ENCODE measurements at places on chromosomes 2 and 18. TPM values are rescaled to one million over a fixed set of nuclear protein-coding genes. Genes with fewer than 3 reads are reported as not detected.
A peak's percentile ranks its signal among the peaks of the same experiment; 100 is the strongest.

DNA sequence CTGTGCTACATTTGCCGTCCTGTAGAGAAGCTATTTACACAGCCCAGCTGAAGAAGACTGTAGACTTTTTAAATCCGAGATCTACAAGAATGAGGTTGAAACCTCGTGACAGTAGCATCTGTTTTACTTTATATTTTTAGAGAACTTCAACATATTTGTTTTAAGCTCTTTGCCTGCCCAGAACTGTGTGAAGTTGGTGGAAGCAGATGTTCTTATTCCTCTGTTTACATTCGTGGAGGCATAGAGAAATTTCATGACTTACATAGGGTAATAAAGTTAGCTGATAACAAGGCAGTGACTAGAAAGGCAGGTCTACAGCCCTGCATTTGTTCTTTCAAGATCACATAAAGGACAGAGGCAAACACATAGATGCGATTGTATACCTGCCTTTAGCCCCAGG, 47.0 kb upstream of the MAP3K20 start:
- no peak overlapping the region for H3K4me3 ChIP-seq
- no peaks in the 10 kb centered on the region for H3K36me3 ChIP-seq
- H3K27me3 ChIP-seq: peaks cover 12% of the 10 kb centered on the region
- peaks cover 3% of the 10 kb centered on the region for H3K4me1 ChIP-seq

GRCh38 chr2:100954044-100954420, 48.1 kb upstream of the RPL31 start:
- H3K27me3 ChIP-seq: no peaks in the 10 kb centered on the region
- H3K36me3 ChIP-seq: no peaks in the 10 kb centered on the region
- peaks cover 19% of the 10 kb centered on the region for H3K4me1 ChIP-seq
- no peak for DNase-seq

GRCh38 chr18:58413667-58414628, 214.9 kb downstream of the ALPK2 start:
- no peaks in the 10 kb centered on the region for H3K36me3 ChIP-seq
- no peak for DNase-seq
- H3K4me1 ChIP-seq: no peaks in the 10 kb centered on the region
- H3K4me3 ChIP-seq: no peak overlapping the region

DNA sequence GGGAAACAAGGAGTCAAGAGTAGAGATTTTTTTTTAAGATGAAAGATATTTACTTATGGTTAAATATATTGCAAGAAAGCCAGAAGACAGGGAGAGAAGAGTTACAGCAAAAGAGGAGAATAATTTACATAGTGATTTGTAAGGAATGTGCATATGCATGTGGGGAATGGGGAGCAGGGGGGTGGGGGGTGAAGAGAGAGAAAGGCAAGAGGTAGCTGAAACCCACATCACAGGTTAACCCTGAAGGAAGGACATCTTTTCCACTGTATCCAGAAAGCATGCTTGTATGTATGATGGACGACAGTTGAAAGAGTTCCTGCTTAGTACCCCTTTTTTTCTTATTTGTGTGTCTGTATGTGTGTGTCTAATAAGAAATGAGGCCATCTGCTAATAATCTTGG, 371.9 kb downstream of the RAD51AP2 start:
- H3K36me3 ChIP-seq: no peaks in the 10 kb centered on the region
- H3K4me1 ChIP-seq: no peaks in the 10 kb centered on the region
- no peak overlapping the region for H3K27ac ChIP-seq
- no peak for DNase-seq

GRCh38 chr2:181178823-181179412, 198.5 kb downstream of the UBE2E3 start:
- peak overlapping the region; percentile 46 for H3K27ac ChIP-seq
- H3K36me3 ChIP-seq: peaks cover 21% of the 10 kb centered on the region
- no peaks in the 10 kb centered on the region for H3K27me3 ChIP-seq
- no peak for DNase-seq
- H3K4me1 ChIP-seq: peaks cover 27% of the 10 kb centered on the region
- H3K4me3 ChIP-seq: peak overlapping the region; percentile 22

- H3K27me3 ChIP-seq: no peaks in the 10 kb centered on the region
- H3K4me1 ChIP-seq: peaks cover 4% of the 10 kb centered on the region
- H3K4me3 ChIP-seq: no peak overlapping the region
- no peak overlapping the region for H3K27ac ChIP-seq
- H3K36me3 ChIP-seq: peaks cover 10% of the 10 kb centered on the region
- no peak for DNase-seq
These were observed 391.6 kb downstream of the NBAS start for GRCh38 chr2:15169326-15170069.

DNA sequence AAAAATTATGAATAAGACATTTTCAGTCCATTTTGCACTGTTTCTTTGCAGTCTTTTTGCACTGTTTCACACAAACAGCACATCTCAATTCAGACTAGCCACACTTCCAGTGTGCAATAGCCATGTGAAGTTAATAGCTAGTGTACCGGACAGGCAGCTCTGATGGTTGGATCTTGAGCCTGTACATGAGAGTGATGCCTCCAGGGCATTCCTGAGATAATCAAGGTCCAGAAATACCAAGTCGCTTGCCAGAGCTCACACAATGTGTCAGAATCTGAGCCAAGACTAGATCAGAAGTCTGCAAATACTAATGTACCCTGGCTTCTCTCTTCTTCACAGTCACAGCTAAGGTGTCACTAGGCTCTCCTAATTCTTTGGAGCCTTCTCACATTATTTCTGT, 180.2 kb downstream of the OSR1 start:
- DNase-seq: no peak
- no peaks in the 10 kb centered on the region for H3K27me3 ChIP-seq
- no peaks in the 10 kb centered on the region for H3K36me3 ChIP-seq
- H3K27ac ChIP-seq: no peak overlapping the region

DNA sequence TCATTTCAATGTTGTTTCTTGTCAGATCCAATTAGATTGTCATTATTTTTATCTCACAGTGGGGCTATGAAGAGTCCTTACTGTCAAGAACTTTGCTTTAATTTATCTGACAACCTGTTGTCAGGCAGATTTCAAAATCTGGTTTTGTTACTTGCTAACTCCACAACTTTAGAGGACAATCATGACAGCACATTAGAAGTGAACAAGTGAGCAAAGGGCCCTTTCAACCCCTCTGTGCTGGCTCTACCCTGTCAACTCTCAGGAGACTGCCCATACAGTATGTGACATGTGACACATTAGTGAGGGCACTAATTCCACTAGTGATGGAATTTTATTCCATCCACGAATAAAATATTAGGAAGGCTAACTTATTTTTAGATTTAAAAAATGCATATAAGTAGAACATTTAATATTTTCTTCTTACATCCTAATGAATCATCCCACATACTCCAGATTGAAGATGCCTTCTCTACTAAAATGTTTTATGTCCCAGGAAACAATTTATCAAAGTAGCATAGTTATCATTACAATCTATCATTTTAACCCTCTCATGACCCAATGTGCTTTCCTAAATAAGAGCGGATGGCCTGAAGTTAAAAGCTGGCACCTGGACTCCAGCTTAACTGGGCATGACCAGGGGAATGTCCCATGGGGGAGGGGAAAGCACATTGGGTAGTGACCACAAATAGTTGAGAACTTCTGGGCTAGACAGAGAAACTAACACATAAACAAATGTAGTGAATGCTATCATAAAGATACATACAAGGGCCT, 97.6 kb upstream of the PPP1CB start:
- H3K4me1 ChIP-seq: peaks cover 14% of the 10 kb centered on the region
- DNase-seq: no peak
- no peak overlapping the region for H3K4me3 ChIP-seq
- H3K27me3 ChIP-seq: peaks cover 4% of the 10 kb centered on the region
- H3K36me3 ChIP-seq: no peaks in the 10 kb centered on the region
- H3K27ac ChIP-seq: no peak overlapping the region

- H3K4me1 ChIP-seq: peaks cover 12% of the 10 kb centered on the region
- no peak overlapping the region for H3K27ac ChIP-seq
- no peak for DNase-seq
- H3K27me3 ChIP-seq: no peaks in the 10 kb centered on the region
- no peak overlapping the region for H3K4me3 ChIP-seq
These were observed 96.8 kb upstream of the CDC42EP3 start for GRCh38 chr2:37767959-37768925.

DNA sequence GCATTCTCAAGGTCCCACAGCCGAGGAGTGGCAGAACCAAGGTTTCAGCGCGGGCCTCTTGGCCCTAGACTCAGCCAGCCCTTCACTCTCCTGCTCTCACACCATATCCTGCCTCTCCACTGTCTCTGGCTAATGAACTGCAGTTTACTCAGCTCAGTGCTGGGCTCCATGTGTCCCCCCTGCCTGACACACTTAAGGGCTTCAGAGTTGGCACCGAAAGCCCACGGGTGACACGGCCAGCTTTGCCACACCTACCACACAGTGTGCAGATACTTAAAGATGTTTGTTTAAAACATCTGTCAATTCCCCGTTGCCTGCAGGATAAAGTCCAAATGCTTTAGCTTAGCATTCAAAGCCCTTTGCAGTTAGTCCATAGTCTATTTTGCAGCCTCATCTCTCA, 241.2 kb downstream of the SEPTIN10 start:
- H3K4me3 ChIP-seq: no peak overlapping the region
- no peaks in the 10 kb centered on the region for H3K36me3 ChIP-seq
- no peak overlapping the region for H3K27ac ChIP-seq
- H3K4me1 ChIP-seq: no peaks in the 10 kb centered on the region

- H3K4me3 ChIP-seq: no peak overlapping the region
- H3K27ac ChIP-seq: no peak overlapping the region
- H3K27me3 ChIP-seq: peaks cover 2% of the 10 kb centered on the region
- no peaks in the 10 kb centered on the region for H3K4me1 ChIP-seq
These were observed 268.3 kb upstream of the SALL3 start for GRCh38 chr18:78711316-78711715.

DNA sequence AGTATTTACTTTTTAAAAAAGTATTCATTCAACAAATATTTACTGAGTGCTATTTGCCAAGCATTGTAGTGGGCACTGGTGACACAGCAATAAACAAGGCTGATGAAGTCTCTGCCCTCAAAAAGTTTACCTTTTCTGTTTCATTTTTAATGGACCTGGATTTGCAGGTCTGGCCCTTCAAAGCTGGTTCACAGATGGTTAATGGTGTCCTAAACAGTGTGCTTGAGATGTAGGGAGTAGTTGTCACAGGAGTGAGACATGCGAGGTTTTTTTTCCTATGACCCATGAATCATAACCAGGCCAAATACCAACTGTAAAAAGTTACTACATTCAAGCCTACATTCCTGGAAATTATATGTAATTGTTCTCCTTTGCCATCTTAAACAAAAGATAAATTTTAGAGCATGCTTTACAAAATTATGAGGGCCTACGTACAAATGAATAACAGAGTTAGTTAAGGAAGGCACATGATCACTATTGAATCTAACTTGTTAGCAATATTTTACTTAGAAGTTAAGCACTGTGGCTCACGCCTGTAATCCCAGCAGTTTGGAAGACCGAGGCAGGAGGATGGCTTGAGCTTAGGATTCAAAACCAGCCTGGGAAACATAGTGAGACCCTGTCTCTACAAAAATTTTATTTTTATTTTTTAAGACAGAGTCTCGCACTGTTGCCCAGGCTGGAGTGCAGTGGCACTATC, 223.9 kb downstream of the MBD5 start:
- H3K36me3 ChIP-seq: peaks cover 17% of the 10 kb centered on the region
- DNase-seq: no peak
- no peak overlapping the region for H3K4me3 ChIP-seq
- peaks cover 1% of the 10 kb centered on the region for H3K4me1 ChIP-seq
- H3K27ac ChIP-seq: no peak overlapping the region
- H3K27me3 ChIP-seq: no peaks in the 10 kb centered on the region

- no peaks in the 10 kb centered on the region for H3K4me1 ChIP-seq
- H3K27ac ChIP-seq: no peak overlapping the region
These were observed 78.6 kb downstream of the SCG2 start for GRCh38 chr2:223523551-223524001.

DNA sequence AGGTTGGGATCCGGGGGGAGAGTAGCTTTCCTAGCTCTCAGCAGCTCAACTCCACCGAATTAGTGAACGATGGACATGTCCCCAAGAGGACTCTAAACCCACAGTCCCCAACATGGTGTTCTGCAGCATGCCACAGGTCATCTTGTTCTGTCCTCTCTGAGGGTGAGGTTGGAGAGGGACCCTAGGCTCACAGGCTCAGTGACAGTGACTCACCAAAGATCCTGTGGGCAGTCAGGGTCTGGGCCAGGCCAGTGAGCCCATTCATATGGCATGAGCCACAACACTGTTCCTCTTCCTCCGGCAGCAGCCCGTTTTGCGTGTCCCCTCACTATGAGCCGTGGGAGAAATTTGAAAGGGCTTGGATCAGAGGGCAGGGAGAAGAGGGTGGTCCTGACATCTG, 2.8 kb upstream of the SLC20A1 start:
- no peak overlapping the region for H3K4me3 ChIP-seq
- H3K4me1 ChIP-seq: peaks cover 50% of the 10 kb centered on the region
- peaks cover 4% of the 10 kb centered on the region for H3K27me3 ChIP-seq
- H3K36me3 ChIP-seq: peaks cover 30% of the 10 kb centered on the region

GRCh38 chr2:188693111-188693510, 281.1 kb upstream of the COL3A1 start:
- H3K4me1 ChIP-seq: no peaks in the 10 kb centered on the region
- H3K27ac ChIP-seq: no peak overlapping the region

DNA sequence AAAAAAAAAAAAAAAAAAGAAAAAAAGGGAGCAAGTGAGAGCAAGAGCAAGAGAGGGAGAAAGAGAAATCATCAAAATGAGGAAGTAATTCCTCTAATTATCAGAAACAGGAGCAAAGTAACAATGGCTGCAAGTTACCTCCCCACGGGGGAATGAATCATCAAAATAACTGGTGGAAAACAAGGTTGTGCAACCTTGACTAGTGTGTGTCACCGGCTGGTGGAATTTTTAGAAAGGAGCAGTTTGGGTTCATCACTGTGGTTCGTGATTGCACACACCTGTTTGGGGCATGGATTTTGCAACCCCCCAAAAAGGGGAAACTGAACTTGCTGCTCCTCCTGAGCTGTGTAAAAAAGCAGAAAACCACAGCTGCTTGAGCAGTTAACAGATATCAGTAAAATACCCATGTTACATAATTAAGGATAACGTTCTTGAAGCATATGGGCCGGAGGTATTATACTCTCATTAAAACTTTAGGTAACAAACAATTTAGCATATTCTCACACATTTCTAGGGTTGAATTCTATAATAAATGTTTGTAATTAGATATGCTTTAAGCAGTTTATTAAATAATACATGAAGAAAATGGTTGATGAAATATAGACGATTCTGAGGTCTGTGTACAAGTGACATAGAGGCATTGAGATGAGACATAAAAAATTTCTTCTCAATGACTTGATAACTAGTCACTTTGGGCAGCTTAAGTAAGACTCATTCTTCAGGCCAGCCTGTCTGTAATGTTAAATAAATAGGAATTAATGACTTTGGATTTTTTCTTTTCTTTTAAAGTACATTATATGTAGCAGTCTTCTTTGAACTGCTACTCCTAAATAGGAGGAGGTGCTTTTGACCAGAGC, 184.2 kb upstream of the ZEB2 start:
- H3K4me3 ChIP-seq: no peak overlapping the region
- H3K36me3 ChIP-seq: no peaks in the 10 kb centered on the region
- H3K27me3 ChIP-seq: no peaks in the 10 kb centered on the region
- no peaks in the 10 kb centered on the region for H3K4me1 ChIP-seq

- DNase-seq: peak; percentile 77
- H3K4me3 ChIP-seq: peak overlapping the region; percentile 85
- H3K27ac ChIP-seq: peak overlapping the region; percentile 81
These were observed 1.2 kb downstream of the SEMA4C start for GRCh38 chr2:96868555-96869280.

- no peak for DNase-seq
- peaks cover 2% of the 10 kb centered on the region for H3K27me3 ChIP-seq
- H3K4me1 ChIP-seq: peaks cover 3% of the 10 kb centered on the region
- no peak overlapping the region for H3K27ac ChIP-seq
- no peak overlapping the region for H3K4me3 ChIP-seq
These were observed 32.3 kb upstream of the CTDP1 start for GRCh38 chr18:79647307-79647706.

IL1RL2 gene
- total RNA-seq: not detected

C2orf15 gene
- 2.3 TPM for total RNA-seq

HNRNPLL gene
- 50.5 TPM for total RNA-seq

KRTCAP3 gene
- 12.2 TPM for total RNA-seq

CDH19 gene
- total RNA-seq: not detected
